ENCODE measurements at places on chromosomes 11 and 22. TPM values are rescaled to one million over a fixed set of nuclear protein-coding genes. Genes with fewer than 3 reads are reported as not detected.

- DNase-seq = no peak
These were observed 12.9 kb downstream of the MICAL2 start for GRCh38 chr11:12123273-12123672.

DNA sequence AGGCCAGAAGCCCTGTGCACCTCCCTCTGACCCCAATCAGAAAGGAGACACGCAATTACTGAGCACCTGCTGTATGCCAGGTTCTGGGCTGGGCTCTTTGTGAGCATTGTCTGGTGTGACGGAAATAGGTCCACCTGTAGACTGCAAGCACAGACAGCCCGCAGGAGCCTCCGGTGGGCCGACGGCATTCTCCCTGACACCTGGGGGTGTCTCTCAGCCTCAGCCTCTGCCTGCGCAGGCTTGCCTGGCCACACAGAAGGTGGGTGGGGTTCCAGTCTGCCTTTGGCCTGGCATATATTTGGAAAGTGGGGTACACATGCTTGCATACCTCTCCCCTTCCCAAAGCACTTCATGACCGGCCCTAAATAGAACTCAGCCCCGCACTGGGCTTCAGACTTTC is 129.3 kb downstream of the BUD13 start:
- DNase-seq = peak; percentile 78

GRCh38 chr11:35619855-35620640 is 1.8 kb downstream of the FJX1 start:
- DNase-seq = no peak

The GAL gene
- not detected for total RNA-seq

GRCh38 chr11:8019314-8020243 is 32.4 kb downstream of the EIF3F start:
- DNase-seq = peak; percentile 64

The CNIH2 gene
- not detected for total RNA-seq

DNA sequence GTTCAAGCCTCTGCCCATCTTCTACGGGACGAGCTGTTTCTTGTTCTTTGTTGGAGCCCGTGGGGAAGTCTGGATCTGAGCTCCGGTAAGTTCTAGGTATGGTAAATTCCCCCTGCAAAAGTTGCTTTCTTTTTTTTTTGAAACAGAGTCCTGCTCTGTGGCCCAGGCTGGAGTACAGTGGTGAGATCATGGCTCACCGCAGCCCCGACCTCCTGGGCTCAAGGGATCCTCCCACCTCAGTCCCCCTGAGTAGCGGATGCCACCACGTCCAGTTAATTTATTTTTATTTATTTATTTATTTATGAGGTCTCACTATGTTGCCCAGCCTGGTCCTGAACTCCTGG is 35.5 kb upstream of the MOB2 start:
- DNase-seq = no peak

DNA sequence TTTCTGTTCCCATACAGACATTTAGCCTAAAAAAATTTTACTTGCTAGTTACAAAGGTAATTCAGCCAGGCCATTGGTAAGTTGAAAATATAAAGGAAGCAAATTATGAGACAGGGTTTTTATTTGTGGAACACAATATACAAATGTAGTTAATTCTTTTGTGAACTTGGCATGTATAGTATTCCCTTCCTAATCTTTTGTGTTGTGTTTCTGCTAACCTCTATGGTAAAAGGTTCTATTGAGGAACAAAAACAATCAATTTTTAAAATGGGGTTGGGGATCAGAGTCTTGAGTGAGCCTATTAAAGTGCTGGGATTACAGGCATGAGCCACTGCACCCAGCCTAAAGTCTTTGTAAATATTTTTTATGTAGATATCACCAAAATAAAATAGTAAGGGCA is 14.1 kb downstream of the SWAP70 start:
- no peak for DNase-seq

- no peak for DNase-seq
These were observed 24.8 kb downstream of the ACER3 start for GRCh38 chr11:76885390-76886097.

DNA sequence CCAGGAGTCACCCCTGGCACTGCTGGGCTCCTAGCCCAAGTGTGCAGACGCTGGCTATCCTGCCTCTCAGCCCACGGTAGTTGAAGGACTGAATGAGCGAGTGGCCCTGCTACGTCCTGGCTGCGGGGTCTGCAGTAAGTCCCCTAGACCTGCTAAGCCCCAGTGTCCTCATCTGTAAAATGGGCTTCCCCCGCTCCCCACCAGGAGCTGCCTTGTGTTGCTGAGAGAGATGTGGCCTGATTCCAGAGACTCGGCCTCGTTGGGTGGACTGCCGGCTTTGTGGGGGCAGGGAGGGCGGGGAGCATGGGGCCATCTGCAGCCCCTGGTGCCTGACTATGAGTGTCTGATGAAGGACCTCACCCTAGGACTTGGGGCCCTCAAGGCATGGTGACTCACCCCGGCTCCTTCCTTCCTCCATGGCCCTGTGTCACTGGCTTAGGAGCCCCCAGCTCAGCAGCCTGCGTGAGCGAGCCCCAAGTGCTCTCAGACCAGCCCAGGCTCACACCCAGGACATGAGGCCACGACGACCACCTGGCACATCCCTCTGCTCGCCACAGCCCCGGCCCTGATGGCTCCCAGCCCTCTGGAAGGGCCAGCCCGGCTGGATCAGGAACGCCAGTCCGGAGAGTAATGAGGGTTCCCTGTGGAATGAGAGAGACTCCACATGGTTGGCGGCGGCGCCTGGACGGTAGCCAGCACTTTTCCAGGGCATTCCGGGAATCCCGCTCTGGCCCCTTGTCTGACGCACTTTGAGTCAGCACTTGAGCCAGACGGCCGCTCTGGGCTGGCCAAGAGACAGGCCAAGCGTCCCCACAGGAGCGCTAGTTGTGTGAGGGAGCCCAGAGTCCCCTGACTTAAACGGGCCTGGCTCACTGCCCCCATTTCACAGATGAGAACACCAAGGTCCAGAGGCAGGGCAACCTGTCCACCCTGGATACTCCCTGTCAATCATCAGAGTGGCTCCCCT is 50.5 kb upstream of the SHISAL1 start:
- DNase-seq = no peak

DNA sequence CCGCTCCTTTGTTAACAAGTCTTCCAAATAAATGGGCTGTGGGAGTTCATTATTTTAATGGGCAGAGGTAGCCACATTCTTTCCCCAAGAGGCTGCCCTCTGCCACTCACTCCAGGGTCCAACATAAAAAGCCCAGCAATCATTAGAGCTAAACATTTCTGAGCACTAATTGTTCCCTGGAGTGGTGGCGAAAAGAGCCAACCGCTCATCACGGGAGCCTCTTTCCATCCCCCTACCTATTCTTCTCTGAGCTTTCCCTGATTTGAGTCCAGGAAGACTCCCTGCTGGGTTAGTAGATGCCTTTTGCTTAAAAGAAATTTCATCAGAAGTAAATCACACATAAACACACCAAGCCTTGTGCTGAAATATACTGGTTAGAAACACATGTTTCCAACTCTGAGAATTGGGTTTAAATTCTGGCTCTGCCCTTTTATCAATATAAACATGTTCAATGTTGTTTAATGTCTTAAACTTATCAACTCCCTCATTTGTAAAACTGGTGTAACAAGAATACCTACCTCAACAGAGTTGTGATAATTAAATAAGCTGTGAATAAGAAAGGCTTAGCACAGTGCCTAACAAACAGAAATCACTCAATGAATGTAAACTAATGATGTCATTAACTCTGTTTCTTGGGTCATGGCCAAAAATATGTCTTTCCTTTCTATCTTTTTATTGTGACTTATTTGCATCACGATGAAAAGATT is at the start of gene OR5A2:
Gene OR5A2 (minus strand): TSS at position 53 of the 707 bp plus-strand sequence. CDS start 3,460 bp downstream, outside the sequence.
- no peak for DNase-seq

The TUB gene
- 18.3 TPM for total RNA-seq

DNA sequence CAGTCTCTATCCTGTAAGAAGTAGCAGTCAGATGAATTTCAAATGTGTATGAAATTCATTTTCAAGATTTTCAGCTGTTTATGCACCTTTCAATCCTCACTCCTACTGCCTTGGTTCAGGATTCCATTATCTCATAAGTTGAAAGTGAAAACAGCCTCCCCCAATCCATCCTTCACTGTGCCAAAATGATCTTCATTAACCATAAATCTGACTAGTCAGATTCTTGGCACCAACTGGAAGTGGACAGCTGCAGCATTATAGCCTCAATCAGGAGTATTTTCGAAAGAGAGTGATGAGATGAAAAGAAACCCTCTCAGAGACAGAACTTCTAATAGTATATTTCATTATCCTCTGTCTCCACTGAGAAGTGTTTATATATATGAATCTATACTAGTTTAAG is 365.3 kb upstream of the PDGFD start:
- no peak for DNase-seq

DNA sequence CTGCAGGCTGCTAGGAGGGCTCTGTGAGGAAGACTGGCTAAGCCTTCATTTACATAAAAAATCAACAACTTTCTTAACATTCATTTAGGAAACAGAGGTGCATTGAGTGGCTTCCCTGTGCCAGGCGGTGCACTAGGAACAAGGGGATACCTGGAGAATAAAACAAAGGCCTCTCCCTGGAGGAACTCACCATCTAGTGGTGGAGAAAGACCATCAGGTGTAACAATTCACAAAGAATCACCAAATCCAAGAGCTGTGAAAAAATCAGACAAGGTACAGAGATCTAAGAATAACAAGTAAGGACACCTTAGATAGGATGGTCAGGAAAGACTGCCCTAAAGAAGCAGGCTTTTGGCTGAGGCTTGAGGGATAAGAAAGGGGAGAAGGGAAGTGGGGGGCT is 40.3 kb downstream of the CSNK2A3 start:
- DNase-seq = no peak

DNA sequence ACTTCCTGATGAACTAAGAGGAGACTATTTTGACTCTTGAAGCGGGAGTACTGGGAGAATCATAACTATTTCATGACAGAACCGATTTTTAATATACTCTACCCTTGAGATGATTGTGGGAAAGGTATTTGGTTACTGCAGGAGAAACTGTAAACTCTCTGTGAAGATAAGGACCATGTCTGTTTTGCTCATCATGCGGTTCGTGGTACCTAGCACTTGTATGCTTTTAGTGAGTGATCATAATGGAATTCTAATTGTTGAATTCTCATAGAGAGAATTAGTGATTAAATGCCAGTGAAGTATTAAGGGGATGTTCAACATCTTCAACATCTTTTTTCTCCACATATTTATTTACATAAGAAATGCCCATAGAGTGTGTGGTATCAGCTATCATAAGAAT is 11.4 kb downstream of the AASDHPPT start:
- DNase-seq = no peak

DNA sequence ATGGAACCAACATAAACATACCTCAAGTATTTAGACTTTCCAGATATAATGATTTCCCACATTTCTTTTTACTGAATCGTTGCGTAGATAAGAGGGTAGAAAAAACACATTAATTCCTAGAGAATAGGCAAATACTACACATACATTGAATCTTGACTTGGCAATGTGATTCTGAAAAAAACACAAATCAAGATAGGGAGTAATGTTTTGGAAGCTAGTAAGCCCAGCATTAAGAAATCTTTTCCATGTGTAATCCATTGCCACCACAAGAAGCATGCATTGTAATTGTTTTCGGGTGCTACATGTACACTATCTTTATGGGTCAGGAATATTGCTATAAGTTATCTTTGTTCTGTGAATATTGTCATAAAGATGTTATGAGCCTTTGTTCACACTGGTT is 269.8 kb upstream of the PDGFD start:
- DNase-seq = no peak

GRCh38 chr22:46084376-46084775 is 66.0 kb upstream of the PPARA start:
- no peak for DNase-seq

The FOLR2 gene
- total RNA-seq = 31.8 TPM

- DNase-seq = no peak
These were observed 103.1 kb downstream of the NAT10 start for GRCh38 chr11:34208266-34209135.

DNA sequence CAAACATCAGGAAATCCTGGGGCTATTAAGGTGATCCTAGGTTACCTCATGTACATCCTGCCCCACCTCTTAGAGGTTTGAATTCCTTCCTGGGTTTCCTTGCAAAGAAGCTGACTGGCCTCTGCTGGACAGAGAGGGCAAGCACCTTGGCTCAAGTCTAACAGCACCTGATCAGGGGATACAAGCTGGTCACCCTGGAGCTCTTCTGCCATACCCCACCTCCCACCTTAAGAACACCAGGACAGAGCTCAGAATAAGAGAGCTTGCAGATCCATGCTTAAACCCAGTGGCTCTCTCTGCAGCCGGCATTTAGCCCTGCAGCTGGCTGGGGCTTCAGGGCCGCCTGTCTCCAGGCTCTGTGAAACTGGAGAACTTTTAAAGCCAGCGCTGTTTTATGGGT is 386.6 kb upstream of the NARS2 start:
- DNase-seq = no peak

DNA sequence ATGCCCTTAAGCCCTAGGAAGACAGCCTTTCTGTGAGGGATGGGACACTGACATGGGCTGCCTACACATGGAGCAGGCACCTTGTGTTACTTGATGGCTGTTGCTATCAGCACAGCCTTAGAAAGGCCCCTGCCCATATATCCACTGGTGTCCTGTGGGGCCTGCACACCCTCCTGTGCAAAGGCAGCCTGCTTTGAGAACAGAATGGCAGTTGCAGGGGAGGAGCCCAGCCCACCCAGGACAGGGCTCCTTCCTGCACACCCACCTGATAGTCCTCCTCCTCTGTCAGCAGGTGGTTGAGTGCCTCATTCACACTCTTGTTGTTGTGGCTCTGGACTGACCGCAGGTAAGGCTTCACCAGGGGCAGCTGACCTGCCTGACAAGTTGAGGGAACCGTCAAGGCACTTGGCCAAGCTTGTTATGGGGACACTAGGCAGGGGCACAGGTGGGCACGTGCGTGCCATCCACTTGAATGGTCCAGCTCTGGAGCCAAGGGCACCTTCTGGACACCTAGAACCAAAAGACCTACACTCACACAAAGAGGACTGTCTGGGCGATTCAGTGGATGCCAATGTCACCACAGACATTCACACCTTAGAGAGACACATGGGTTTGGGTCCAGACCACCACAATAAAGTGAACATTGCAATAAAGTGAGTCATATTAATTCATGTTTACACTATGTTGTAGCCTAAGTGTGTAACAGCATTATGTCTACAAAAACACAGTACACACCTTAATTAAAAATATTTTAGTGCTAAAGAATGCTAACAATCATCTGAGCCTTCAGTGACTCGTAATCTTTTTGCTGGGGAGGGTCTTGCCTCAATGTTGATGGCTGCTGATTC is 9.4 kb upstream of the SLC25A1 start:
- DNase-seq = no peak
